Fibroblast of villous mesenchyme (primary cell): ENCODE measurements at places on chromosomes 1 and 21.

DNA sequence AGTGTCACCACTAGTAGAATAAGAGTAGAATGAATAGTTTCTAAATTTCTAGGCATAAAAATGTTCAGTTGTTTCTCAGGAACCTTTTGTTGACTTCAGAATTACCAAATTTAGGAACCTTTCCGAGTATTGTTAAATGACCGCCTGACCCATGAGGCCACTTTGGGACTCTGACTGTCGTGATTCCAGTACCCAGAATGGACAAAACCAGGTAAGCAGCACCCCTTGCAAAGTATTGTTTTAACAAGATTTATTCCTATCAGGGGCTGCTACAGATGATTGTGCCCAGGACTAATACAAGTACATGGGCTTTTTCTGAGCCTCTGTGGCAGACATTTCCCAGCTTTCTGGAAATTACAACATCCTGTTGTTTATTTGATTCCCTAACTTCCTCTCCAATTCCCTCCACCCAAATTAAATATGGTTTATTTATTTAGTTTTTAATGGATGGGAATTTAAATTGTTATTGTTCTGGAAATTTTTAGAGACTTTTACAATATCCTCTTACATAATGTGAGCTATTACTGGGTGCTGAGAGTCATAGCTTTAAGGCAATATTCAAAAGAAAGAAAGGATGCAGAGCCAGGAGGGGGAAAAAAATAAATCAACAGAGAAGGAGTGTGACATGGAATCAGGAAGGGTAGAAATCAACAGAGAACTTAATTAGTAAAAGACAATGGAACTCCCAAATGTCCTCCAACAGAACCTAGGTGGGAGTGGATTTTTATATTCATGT lies 37.4 kb upstream of the NTPCR start:
- DNase-seq = no peak

DNA sequence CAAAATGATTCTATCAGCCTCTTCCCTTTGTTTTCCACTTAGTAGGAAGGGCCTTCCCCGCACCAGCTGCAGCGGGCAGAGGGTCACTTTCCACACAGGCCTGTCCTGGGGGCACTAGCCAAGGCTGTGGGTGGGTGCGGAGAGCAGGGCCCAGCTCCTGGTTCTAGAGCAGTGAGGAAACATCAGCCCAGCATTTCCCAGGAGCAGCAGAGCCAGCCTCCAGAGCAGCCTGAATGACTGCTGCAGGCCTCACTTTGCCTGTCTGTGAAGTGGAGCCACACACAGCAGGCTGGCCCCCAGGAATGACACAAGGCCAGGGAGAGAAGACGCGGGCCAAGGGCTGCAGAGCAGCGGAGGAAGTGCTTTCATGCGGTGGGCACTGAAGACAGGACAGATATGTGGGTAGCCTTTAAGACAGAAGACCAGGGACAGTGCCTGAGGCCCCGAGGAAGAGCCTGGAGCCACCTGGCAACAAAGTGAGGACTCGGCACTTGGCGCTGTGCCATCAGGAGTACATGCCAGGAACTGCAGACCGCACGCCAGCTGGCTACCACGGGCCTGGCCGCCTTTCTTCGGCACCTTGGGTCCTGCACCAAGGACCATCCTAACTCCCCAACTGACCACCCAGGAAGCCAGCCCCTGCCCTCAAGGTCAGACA lies 42.0 kb downstream of the ACOT7 start:
- DNase-seq = no peak

- no peak for DNase-seq
Observed at GRCh38 chr1:28640766-28641165, 2.1 kb downstream of the TAF12 start.

DNA sequence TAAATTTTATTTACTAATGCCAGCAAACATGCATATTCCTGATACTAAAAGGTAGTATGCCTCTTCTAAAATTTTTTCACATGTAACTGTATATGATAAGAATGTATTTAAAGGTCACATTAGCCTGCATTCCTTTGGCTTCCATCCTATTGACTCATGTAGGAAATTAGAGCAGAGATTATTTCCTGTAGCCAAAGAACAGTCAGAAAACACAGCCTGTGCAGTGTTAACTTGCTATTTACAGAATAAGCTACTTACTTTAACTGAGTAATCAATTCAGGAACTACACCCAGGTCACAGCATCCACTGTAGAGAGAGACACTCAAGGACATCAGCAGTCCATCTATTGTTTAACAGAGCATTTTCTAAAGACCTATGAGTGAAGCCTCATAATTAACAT lies 154.5 kb upstream of the ADGRL4 start:
- DNase-seq = peak; percentile 12

- DNase-seq = no peak
Observed at GRCh38 chr1:7280347-7280960, 490.6 kb upstream of the VAMP3 start.

DNA sequence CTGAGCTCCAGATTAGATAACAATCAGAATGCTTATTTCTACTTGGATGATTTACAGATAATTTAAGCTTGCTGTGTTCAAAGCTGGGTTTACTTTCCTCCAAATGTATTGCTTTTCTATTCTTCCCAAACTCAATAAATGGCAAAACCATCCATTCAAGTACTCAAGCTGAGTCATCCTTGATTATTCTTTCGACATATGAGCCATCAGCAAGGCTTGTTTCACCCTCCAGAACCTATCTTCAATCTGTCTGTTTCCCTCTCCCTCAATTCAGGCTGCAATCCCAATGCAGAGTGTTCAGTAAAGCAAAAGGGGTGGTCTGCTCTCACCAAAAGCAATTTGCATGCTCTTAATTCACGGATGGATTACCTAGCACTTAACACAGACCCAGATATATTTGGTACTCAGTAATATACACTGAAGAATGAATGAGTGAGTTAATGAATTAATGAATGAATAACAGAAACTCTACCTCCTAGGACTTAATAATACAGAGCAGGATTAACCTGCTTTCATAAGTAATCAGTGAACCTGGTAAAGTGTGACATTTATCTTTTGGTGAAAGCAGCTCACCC lies 41.9 kb downstream of the DDR2 start:
- DNase-seq = peak; percentile 58

- no peak for DNase-seq
Observed at GRCh38 chr1:178188306-178188705, 94.4 kb downstream of the RASAL2 start.

DNA sequence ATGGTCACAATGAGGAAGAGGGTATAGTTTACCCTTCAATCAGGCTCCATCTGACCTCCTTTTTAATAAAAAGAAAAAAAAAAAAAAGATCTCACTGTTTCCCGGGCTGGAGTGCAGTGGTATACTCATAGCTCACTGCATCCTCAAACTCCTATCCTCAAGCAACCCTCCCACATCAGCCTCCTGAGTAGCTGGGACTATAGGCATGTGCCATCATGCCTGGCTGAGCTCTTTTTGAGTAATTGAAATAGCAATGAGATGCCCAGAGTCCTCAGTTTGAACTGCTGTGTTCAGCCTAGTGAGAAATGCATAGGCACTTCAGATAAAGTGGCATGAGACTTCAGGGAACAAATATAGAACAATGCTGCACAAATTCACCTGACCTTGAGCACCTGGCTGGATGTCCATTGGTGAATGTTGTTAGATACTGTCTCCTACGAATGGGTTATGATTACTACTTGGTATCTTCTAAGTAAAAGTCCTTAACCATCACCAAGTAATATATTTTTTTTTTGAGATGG lies 67.6 kb downstream of the NR5A2 start:
- no peak for DNase-seq

DNA sequence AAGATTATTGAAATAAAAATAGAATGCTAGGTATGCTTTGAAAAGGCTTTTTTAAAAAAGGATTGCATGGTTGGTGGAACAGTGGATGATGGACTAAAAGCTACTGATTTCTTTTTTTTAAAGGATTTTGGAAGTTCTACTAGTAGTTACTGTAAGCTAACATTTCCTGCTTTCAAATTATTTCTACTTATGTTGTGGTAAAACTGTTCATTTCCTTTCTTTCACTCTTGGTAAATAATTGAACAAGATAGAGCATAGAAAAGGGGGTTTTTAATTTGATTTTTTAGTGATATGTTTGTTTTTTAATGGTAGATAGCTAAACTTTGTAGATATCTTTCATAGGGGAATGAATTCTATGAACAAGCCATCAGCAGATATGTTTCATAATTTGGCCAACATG lies 104.4 kb downstream of the OLFML2B start:
- no peak for DNase-seq

GRCh38 chr1:63523738-63524137 lies 413 bp downstream of the EFCAB7 start:
- no peak for DNase-seq

GRCh38 chr1:119827010-119827409 lies 15.8 kb upstream of the REG4 start:
- no peak for DNase-seq

GRCh38 chr1:203379825-203380224 lies 28.9 kb upstream of the FMOD start:
- peak; percentile 39 for DNase-seq

GRCh38 chr1:181134543-181135436 lies 46.3 kb downstream of the IER5 start:
- DNase-seq = peak; percentile 87

DNA sequence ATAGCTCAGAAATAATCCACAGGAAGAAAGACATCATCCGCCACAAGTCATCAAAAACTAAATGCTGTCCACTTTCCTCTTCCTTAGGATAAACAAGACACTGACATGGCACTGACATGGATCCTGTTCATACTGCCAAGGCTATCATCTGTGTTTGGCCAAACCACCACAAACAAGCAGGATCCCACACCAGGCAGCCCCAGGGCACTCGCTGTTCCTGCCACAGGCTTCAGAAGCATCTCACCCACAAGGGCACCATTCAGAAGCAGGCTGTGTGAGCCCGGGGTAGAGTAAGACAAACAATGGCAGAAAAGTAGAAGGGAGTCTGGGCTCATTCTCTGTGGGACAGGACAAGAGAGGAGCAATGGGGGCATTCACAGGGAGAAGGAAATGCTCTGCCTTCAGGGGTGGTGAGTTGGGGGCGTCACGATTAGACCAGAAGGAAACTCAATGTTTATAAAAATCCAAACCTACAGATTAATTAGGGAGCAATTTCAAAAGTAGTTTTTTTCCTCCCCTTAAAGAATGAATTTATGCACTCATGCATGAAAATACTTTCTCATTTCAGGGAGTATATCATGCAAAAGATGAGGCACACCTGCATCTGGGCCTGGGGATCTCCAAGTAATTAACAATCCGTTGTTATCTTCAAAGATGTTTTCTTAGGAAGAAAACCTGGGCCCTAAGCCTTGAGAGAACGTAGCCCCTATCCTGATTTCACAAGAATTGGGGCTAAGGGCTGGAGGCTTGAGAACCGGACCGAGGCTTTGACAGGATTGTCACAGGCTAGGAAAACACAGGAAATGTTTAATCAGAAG lies 43.3 kb upstream of the ATP1A1 start:
- DNase-seq = peak; percentile 62
